Naive thymus-derived CD4-positive, alpha-beta T cell (primary cell): ENCODE measurements at places on chromosomes 5 and 9. TPM values are rescaled to one million over a fixed set of nuclear protein-coding genes. Genes with fewer than 3 reads are reported as not detected.

GRCh38 chr5:80125022-80125961, 90.1 kb downstream of the THBS4 start:
- H3K4me1 ChIP-seq: peaks cover 11% of the 10 kb centered on the region
- H3K27me3 ChIP-seq: no peaks in the 10 kb centered on the region
- no peak overlapping the region for H3K27ac ChIP-seq
- H3K36me3 ChIP-seq: no peaks in the 10 kb centered on the region
- no peak for DNase-seq

- no peak overlapping the region for H3K4me3 ChIP-seq
- no peaks in the 10 kb centered on the region for H3K4me1 ChIP-seq
- DNase-seq: no peak
Observed at GRCh38 chr9:5854063-5854790, 21.3 kb upstream of the ERMP1 start.

DNA sequence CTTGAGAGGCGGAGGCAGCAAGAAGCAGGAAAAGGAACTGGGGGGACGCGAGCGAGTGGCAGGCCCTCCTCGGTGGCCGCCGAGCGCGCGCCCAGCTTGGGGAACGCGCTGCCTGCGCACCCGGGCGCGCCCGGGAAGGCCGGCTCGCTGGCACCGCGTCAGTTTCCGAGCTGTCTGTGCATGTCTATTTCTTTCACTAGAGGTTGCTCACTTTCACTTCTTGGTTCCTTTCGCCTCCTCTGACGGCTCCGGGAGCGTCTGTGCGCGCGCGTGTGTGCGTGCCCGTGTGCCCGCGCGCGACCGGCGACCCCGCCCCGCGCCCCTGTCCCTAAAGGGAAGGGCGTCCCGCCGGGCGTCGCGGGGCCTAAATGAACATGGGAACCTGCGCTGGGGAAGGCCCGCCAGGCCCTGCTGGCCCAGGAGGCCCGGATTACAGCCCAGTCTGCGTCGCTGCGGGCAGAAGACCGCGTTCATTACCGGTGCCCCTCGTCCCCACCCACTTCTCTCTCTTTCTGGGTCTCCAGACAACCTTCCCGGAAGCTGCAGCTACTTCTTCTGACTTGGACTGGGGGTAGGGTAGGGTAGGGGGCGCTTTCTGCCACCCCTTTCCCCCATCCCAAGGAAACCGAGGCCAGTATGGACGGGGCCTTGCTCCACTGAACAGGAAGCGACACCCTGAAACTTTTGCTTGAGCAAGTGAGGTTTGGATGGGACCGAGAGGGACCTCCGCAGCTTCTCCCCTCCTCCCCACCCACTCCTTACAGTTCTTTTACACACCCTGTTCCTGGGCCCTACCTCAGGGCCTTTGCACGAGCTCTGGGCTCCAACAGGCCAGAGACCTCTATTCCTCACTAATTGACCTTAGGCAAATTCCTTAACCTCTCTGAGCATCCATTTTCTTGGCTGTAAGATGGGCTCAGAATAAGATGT, 205.8 kb upstream of the IER5L start:
- DNase-seq: peak; percentile 60
- peak overlapping the region; percentile 82 for H3K27ac ChIP-seq
- no peaks in the 10 kb centered on the region for H3K27me3 ChIP-seq
- H3K4me1 ChIP-seq: peaks cover 12% of the 10 kb centered on the region
- H3K36me3 ChIP-seq: no peaks in the 10 kb centered on the region

Gene ERCC6L2
- total RNA-seq: 82.8 TPM

Gene PAEP
- total RNA-seq: not detected

DNA sequence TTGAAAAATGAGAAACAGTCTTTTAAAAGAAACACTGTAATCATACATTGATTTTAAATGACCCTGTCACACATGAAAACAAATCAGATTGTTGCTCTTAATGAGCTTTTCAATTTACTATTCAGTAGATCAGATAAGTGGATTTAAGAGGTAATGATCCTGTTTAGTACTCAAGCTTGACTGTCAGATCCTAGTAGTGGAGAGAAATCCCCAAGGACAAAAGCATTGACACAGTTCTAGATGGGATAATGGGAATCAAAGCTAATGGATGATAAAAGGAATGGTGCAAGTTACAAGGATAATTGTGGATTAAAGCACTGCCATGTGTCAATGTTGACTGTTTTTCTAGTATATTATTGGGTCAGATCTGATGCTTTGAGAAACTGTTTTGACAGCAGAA, 142.3 kb upstream of the TLX3 start:
- H3K4me3 ChIP-seq: no peak overlapping the region
- H3K4me1 ChIP-seq: no peaks in the 10 kb centered on the region
- DNase-seq: no peak
- no peak overlapping the region for H3K27ac ChIP-seq

Gene TAF7
- 83.9 TPM for total RNA-seq

GRCh38 chr5:133316346-133317343, 264.8 kb downstream of the HSPA4 start:
- no peak overlapping the region for H3K27ac ChIP-seq
- H3K27me3 ChIP-seq: no peaks in the 10 kb centered on the region
- H3K36me3 ChIP-seq: no peaks in the 10 kb centered on the region
- no peak overlapping the region for H3K4me3 ChIP-seq
- no peak for DNase-seq
- no peaks in the 10 kb centered on the region for H3K4me1 ChIP-seq

DNA sequence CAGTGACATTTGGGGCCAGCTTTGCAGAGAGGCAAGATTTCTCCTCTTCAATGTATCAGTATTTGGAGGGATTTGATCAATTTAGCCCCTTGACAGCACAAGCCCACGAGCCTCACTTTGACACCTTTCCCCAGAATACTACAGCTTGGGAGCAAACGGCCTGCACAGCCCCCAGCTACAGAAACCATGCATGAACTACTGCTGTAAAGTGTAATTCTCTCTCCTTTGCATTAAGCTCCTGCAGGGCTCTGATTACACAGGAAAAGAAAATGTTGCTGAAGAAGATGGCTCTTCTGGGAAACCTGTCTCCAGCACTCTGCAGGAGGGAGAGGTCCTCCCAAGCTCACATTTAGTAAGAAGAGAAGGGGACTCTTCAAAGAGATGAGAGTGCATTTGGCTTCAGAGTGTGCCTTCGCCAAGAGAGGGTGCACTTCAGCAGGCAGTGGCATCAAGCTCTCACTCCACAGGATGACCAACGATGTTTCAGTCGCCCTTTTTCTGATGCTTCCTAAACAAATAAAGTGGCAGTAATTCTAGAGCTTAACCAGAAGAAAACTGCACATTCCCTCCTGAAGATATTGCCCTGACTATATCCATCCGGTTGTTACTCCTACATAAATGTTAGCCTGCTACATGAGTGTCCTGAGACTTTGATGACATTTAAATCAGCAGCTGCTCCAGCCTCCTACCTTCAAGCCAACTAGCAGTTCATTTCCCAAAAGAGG, 272.2 kb downstream of the AUH start:
- no peak for DNase-seq
- no peaks in the 10 kb centered on the region for H3K27me3 ChIP-seq
- no peak overlapping the region for H3K27ac ChIP-seq
- H3K36me3 ChIP-seq: no peaks in the 10 kb centered on the region

Gene TNFSF8
- 19.4 TPM for total RNA-seq

DNA sequence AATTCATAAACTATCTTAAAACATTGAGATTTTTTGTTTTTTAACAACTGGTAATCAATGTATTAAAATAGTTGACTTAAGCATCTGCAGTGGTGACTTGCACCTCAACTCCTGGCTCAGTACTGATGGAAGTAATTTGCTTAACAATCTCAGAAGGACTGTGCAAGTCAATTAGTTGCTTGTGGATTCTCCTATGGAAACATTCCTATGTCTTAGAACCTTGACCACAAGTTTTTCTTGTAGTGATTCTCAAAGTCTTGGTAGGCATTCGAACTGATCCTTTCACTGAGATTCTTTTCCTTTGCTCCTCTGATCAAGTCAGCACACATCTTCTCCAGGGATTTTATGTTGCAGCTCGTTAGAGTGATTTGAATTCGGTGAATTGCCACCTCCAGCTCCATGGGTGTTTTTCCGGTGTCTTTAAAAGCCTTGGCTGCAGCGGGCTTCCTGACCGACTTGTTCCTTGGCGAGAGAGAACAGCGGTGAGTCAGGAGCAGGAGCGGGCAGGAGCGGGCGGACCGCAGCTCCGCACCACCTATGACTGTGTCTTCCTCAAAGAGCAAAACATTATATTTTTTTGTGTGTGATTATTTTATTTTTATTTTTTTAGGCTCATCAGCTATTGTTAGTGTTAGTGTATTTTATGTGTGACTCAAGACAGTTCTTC, 21.1 kb downstream of the HMGXB3 start:
- no peak for DNase-seq
- no peak overlapping the region for H3K4me3 ChIP-seq
- no peaks in the 10 kb centered on the region for H3K4me1 ChIP-seq
- no peak overlapping the region for H3K27ac ChIP-seq
- H3K36me3 ChIP-seq: peaks cover 92% of the 10 kb centered on the region
- no peaks in the 10 kb centered on the region for H3K27me3 ChIP-seq

- H3K4me1 ChIP-seq: peaks cover 22% of the 10 kb centered on the region
- no peak for DNase-seq
- H3K27me3 ChIP-seq: no peaks in the 10 kb centered on the region
- no peaks in the 10 kb centered on the region for H3K36me3 ChIP-seq
Observed at GRCh38 chr9:34377404-34377746, 677 bp upstream of the MYORG start.

DNA sequence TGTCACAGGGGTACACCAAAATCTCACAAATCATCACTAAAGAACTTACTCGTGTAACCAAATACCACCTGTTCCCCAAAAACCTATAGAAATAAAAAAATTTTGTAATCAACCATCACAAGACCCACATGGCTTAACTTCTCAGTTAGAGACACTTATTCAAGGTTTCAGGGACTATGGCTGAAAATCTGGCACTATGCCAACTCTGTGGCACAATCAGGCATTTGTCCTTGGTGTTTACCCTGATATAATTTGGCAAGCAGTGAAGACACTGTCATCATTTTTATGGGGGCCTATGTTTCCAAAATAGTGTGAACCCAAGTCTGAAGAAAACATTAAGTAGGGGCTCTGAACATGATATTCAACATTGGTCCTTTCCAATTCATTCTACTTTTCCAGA, 59.0 kb downstream of the ZNF622 start:
- DNase-seq: no peak
- peaks cover 3% of the 10 kb centered on the region for H3K27me3 ChIP-seq
- H3K27ac ChIP-seq: no peak overlapping the region
- H3K36me3 ChIP-seq: no peaks in the 10 kb centered on the region

- no peak for DNase-seq
- no peak overlapping the region for H3K4me3 ChIP-seq
- no peaks in the 10 kb centered on the region for H3K4me1 ChIP-seq
- no peaks in the 10 kb centered on the region for H3K27me3 ChIP-seq
- peaks cover 16% of the 10 kb centered on the region for H3K36me3 ChIP-seq
- no peak overlapping the region for H3K27ac ChIP-seq
Observed at GRCh38 chr5:138000102-138000723, 32.7 kb downstream of the FAM13B start.

DNA sequence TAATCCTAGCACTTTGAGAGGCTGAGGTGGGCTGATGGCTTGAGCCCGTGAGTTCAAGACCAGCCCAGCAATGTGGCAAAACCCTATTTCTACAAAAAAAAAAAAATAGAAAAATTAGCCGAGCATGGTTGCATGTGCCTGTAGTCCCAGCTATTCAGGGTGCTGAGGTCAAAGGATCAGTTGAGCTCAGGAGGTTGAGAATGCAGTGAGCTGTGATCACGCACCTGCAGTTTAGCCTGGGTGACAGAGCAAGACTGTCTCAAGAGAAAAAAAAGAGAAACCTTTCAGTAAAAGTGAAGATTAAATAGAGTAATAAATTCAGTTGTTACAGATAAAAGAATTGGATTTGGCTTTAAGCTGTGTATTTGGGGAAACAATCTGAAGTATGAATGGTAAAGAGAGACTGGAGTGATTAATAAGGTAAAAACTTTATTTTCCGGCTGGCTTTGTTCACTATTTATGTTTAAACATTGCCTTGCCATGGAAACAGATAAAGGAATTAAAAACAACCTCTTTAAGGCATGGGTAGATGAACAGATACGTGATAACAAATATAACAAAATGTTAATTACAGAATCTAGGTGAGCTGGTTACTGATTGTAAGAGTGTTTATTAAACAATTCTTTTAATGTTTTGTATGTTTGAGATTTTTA, 56.0 kb upstream of the PCAT7 start:
- no peaks in the 10 kb centered on the region for H3K27me3 ChIP-seq
- no peak overlapping the region for H3K27ac ChIP-seq
- H3K36me3 ChIP-seq: no peaks in the 10 kb centered on the region
- no peak for DNase-seq
- H3K4me1 ChIP-seq: no peaks in the 10 kb centered on the region
- no peak overlapping the region for H3K4me3 ChIP-seq

- no peak overlapping the region for H3K27ac ChIP-seq
- DNase-seq: no peak
- no peaks in the 10 kb centered on the region for H3K27me3 ChIP-seq
- H3K4me1 ChIP-seq: no peaks in the 10 kb centered on the region
- no peak overlapping the region for H3K4me3 ChIP-seq
Observed at GRCh38 chr9:87148331-87149104, 201.2 kb upstream of the GAS1 start.

Gene SHC3
- not detected in 2 replicates for total RNA-seq

DNA sequence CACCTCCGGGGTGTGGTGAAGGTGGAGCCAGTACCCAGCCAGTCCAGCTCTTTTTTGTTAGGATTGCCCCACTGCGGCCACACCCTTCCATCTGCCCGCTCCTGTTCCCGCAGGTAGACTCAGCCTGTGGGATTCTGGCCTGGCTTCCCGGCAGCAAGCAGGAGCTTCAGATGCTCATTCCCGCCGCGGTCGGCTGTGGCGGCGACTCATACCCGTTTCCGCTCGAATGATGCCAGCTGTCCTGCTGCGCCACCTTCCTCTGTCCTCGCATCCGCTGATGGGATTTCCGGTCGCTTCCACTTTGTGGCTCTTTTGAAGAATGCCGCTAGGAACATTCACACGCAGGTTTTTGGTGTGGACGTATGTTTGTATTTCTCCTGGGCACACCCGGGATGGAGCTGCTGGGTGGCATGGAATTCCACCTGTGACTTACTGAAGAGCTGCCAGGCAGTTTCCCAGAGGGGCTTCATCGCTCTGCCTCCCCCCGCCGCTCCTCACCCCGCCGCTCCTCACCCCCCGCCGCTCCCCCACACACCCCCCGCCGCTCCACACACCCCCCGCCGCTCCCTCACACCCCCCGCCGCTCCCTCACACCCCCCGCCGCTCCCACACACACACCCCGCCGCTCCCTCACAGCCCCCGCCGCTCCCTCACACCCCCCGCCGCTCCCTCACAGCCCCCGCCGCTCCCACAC, 60.3 kb downstream of the TENT4A start:
- no peaks in the 10 kb centered on the region for H3K36me3 ChIP-seq
- no peaks in the 10 kb centered on the region for H3K4me1 ChIP-seq
- H3K4me3 ChIP-seq: no peak overlapping the region
- no peaks in the 10 kb centered on the region for H3K27me3 ChIP-seq
- no peak overlapping the region for H3K27ac ChIP-seq

DNA sequence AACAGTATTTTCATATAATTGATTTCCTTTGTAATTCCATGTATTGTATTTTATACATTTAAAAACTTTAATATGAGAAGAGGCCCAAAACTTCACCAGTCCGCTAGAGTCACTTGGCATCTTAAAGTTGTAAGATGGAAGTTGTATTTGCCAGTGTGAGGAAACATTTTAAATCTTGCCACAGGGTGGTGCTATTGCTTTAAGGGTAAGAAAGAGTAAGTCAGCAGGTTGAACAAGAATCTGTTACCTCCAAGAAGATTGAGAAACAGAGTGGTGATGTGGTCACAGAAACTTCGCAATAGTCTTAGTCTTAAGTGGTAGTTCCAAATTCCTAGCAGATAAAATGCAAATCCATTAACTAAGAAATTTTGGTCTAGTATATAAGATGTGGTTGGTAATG, 39.8 kb upstream of the RANBP6 start:
- no peak overlapping the region for H3K4me3 ChIP-seq
- H3K36me3 ChIP-seq: no peaks in the 10 kb centered on the region
- peak; percentile 64 for DNase-seq
- no peaks in the 10 kb centered on the region for H3K4me1 ChIP-seq
